Kidney glomerular epithelial cell (primary cell): ENCODE measurements at places on chromosomes 5 and 9.

DNA sequence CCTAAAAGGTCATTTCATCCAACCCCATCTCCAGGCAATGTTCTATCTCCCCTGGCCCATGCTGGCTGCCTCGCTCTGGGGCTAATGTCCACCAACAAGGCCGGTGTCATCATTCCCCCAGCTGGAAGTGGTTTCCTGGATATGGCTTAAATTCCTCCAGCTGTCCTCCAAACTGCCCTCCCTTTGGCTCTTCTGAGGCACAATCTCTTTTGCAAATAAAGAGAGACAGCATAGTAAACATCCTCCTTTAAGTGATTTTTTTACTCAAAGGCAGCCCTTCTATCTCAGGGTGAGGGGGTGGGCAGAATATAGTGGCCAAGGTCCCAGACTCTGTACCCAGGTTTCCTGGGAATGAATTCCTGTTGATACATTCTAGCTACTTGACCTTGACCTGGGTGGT, 117.4 kb upstream of the PANK3 start:
- no peak for DNase-seq

DNA sequence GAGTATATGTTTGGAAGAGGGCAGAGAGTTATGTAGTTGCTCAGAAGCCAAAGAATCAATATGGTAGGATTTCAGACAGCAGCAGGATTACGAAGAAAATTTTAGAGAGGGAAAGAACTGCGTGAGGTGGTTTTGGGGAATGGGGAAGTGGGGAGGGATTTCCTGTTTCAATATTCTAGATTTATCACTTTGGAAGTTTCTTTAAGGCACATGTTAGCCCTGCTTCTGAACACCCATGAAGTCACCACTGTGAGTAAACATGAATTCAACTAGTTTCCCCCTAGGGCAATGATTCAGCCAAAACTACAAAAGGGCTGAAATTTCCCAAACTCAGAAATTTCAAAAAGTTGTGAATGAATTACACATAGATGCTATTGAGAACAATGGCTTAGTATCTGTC, 132.2 kb downstream of the EBF1 start:
- DNase-seq, result no peak

- no peak for DNase-seq
Measured at GRCh38 chr9:93264338-93265125, 80.6 kb downstream of the WNK2 start.

- DNase-seq, result no peak
Measured at GRCh38 chr5:87526131-87526530, 113.4 kb upstream of the CCNH start.

GRCh38 chr9:136398286-136398685, 1.7 kb downstream of the SNAPC4 start:
- DNase-seq, result no peak

- no peak for DNase-seq
Measured at GRCh38 chr5:96350678-96351077, 82.4 kb downstream of the PCSK1 start.

DNA sequence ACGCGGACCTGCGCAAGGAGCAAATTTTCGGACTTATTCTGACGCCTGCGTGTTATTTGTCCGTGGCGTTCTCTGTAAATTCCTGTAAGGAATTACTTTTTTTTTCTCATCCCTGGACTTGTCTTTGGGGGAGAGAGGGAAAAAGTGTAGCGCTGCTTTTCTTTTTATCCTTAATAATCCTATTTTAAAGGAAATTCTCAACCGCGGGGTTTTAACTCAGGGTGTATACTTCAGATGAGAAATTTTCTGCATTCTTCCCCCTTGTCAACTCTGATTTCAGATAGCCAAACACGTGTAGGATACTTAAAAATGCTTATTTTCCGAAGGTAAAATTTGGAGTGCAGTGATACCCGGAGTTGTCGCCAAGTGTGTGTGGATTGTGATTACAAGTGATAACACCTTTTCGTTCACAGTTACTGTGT, 853 bp downstream of the DCP2 start:
- no peak for DNase-seq

GRCh38 chr5:110917161-110917875, 154.2 kb upstream of the TSLP start:
- DNase-seq, result peak; percentile 94

DNA sequence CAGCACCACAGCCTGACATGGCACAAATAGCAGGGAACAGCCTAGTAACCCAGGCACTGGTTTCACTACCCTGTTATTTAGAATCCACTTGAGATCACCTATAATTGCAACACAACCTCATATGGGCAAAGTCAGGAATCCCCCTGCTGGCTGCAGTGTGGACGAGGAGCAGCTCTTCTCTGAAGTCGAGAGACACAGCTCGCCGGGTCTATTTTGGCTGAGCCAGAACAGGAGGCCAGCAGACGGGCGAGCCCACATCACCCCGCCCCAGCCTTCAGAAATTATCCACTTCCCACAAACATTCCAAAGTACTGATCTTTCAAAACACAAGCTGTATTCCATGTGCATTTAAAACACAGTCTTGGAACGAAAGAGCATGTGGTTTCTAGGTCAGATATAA, 179.0 kb downstream of the ROR2 start:
- peak; percentile 51 for DNase-seq

DNA sequence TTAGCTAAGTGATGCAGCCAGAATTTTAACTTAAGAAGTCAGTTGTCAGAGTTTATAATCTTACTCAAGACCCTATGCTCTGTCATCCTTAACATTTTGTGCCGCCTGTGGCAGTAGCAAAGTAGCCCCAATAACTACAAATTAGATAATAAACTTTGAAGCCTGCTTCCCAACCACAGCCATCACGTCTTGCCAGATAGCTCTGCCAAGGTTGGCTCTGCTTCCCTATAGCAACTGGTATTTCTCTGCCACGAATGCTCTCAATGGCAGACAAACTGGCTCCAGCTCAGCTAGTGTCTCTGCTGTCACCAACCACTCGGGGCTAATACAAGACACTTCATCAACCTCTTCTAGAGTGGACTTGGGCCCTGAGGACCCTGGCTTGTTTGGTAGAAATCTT, 576.1 kb downstream of the CDH12 start:
- no peak for DNase-seq

DNA sequence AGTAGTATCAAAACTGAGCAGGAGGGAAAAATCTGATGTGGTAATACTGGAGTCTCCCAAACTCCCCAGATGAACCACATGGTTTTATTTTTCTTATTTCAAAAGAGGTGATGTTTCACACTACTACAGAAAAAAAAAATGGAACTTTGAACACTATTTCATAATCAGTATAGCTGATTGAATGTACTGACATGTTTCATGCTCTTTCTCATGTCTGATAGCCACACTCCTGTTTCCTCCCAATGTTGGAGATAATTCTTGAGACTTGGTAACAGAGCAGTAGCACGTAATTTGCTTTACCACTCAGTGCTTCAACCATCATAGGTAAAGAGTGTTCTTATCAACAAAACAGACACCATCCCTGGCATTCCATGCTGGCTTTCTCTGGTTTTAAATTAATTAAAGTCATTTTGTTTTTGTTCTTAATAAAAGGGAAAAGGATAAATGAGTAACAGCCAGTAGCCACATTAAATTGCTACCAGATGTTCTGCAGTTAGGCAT, 85.2 kb downstream of the MUSK start:
- no peak for DNase-seq

DNA sequence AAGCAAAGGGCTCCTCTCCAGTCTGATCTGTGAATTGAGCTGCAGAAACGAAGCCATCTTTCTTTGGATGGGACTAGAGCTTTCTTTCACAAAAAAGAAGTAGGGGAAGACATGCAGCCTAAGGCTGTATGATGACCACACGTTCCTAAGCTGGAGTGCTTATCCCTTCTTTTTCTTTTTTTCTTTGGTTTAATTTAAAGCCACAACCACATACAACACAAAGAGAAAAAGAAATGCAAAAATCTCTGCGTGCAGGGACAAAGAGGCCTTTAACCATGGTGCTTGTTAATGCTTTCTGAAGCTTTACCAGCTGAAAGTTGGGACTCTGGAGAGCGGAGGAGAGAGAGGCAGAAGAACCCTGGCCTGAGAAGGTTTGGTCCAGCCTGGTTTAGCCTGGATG, 82.1 kb downstream of the PIK3R1 start:
- DNase-seq, result no peak

GRCh38 chr9:13171261-13171660, 108.2 kb downstream of the MPDZ start:
- peak; percentile 44 for DNase-seq

DNA sequence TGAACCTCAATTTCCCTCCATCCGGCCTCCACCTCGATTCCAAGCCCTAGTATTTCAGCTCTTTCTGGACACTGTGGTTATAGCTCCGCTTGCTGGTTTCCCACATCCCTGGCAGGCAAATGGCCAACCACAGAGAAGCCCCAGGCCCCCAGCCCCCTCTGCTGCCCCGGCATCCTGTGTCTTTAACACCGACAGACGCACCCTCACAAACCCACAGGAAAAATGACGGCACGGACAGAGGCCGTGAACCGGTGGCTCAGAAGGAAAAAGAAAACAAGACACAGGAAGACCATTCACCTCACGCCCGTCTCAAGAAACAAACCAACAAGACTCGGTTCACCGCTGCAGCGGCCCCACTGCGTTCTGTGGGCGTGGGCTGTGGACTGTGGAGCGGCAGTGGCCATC, 1.5 kb upstream of the CLIC3 start:
- DNase-seq, result no peak

GRCh38 chr5:164868761-164869160, 1363.3 kb downstream of the MAT2B start:
- DNase-seq, result peak; percentile 0

- DNase-seq, result no peak
Measured at GRCh38 chr5:142845402-142845921, 75.3 kb downstream of the ARHGAP26 start.

DNA sequence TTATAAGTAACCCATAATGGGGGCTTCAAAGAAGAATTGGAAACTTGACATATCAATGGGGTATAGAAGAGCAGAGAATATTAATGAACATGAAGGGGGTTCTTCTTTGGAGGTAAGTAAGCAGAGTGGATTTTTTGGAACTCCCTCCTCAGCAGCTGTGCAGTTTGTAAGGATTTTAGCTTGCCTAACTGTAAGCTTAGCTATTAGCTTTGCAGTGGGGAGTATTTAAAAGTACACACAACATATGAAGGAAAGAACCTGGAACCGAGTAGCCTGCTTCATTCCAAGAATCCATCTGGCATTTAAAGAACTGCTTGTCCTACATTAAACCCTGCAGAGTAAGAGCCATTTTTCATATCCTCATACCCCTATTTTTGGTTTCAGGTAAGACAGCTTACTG, 2.2 kb upstream of the PBX3 start:
- no peak for DNase-seq

GRCh38 chr5:5156471-5157082, 16.4 kb downstream of the ADAMTS16 start:
- no peak for DNase-seq

GRCh38 chr9:72156586-72156985, 7.3 kb downstream of the GDA start:
- DNase-seq, result no peak

DNA sequence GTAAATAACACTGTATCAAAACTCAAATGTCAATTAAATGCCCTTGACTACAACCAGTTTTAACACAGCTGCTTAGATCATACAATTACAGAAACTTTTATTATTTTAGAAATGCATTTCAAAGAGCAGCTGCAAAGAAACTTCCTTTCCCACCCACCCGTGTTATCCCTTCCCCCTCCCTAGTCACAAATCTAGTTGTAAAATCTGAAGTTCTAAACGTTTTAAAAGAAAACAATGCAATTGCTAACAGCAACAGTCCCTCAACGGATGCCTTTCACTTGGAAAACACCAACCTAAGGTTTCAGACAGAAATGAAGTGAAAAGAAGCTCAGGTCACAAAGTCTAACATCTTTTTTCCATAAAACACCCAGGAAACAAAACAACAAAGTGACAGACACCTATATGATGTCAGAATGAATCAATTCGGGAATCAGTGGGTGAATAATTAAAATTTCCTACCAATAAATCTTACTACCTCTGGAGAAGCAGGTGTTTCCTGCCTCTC, 100.3 kb downstream of the FBXW11 start:
- DNase-seq, result no peak

DNA sequence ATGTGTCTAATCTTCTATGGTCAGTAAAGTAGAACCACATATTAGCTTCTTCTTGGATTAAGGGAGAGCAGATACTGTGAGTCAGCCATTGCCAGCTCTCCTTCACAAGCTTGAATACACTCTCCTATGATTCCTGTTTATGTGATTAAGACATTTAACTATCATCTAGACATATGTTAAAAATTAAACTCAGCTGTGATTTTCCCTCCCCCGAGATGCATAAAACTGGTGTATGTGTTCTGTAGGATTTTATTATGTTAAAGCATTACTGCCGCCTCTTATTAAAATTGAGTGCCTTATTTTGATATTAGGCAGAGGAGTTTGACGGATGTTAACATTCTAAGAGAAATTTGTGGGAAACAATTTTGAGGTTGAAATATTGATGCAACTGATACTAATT, 114.6 kb downstream of the ACTBL2 start:
- peak; percentile 7 for DNase-seq

DNA sequence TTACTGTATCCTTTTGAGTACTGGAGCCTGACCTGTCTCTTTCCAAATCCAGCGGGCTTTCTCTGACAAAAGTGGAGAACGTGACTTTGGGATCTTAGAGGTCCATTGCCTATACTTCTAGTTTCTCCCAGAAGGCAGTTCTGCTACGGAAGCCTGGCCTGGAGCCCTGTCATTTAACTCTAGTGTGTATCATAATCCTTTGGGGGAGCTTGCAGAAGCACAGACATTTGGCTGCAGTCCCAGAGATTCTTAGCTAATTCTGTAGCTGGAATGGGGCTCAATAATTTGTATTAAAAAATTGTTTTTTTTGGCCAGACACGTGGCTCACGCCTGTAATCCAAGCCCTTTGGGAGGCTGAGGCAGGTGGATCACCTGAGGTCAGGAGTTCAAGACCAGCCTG, 3.0 kb downstream of the HARS2 start:
- no peak for DNase-seq

- no peak for DNase-seq
Measured at GRCh38 chr5:67960939-67961338, 254.6 kb upstream of the PIK3R1 start.

GRCh38 chr9:95830768-95831167, 44.7 kb upstream of the ERCC6L2 start:
- DNase-seq, result no peak

GRCh38 chr5:73336366-73336765, 112.2 kb downstream of the FOXD1 start:
- DNase-seq, result peak; percentile 39
